ENCODE measurements at places on chromosomes 4 and X. TPM values are rescaled to one million over a fixed set of nuclear protein-coding genes. Genes with fewer than 3 reads are reported as not detected.

DNA sequence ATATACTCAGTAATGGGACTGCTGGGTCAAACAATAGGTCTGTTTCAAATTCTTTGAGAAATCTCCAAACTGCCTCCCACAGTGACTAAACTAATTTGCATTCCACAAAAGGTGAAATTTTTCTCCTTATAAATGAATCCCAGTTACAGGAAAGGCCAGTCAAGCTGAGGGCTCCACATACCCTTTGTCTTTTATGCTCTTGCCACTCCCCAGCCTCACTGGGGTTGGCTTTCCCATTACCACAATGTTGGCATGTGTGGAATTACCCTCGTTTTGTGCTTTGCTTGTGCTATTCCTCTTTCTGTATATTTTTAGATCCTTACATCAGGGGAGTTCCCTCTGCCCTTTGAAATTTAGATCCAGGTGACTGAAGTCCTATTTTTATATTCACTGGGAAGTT, 220.2 kb upstream of the LCORL start:
- no peak for ATAC-seq

- ATAC-seq = no peak
These were observed 51.1 kb downstream of the KLF3 start for GRCh38 chr4:38715050-38715449.

- ATAC-seq = no peak
These were observed 38.7 kb upstream of the FAT1 start for GRCh38 chr4:186762361-186762760.

SLC2A9 gene
- total RNA-seq = 0.23 TPM

DNA sequence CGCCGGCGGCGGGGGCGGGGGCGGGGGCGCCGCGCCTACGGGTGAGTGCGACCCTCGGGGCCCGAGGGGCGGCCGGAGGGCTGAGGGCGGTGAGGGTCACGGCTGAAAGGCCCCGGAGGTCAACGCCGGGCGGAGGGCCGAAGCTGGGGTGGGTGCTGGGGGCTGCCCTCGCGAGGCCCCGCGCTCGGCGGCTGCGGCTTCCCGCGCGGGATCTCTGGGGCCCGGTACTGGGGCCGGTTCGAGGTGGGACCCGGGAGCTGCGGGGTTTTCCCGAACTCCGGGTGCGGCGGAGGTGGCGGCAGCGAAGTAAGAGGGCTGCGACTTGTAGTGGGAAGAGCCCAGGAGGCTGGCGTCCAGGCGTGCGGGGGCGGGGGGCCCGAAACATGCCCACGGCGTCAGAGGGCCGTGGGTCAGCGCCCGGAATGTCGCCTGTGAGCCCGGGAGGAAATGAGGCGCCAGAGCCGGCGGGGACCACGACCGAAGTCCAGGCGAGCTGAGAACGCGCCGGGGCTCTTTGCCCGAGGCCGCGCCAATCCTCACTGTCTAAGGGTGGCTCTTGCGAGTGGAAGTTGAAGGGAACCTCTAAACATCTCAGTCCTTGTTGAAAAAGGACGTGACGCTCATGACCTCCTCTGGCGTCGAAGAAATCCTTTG, 407 bp downstream of the IL13RA1 start:
- ATAC-seq = peak; percentile 31

PAGE2 gene
- total RNA-seq = not detected

DNA sequence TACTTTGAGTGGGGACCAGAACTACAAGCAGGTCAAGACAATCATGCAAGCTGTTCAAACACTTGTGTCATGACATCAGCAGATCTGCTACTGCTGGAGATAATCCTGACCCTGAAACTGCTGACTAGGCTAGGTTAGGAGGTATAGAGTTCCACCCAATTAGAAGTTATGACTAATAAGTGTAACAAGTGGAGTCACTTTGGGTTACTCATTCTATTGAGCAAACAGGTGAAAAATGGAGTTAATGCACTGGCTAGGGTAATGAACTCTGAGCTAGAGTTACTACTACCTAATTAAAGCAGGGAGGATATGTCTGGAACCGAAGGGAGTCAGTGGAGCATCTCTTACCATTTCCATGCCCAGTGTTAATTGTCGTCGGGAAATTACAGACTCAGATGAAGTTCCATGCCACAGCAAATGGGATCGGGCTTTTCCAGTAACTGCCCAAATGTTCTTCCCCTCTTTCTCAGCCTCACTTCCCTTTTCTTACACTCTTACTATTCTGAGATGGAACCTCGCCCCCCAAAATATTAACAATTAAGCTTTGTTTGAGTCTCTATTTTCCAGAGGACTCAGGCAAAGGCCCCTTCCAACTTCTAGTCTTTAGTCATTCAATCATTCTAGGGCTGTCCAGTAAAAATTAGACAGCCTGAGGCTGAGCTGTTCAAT, 19.8 kb upstream of the MANBA start:
- ATAC-seq = peak; percentile 35

ETDA gene
- not detected for total RNA-seq

INTU gene
- total RNA-seq = 19.5 TPM

- ATAC-seq = no peak
These were observed 22.5 kb downstream of the NFXL1 start for GRCh38 chr4:47891928-47892327.

- ATAC-seq = no peak
These were observed 19.3 kb upstream of the DUSP9 start for GRCh38 chrX:153627675-153628111.

GRCh38 chr4:6359536-6360308, 90.1 kb downstream of the WFS1 start:
- ATAC-seq = no peak

- ATAC-seq = no peak
These were observed 167.0 kb upstream of the IL15 start for GRCh38 chr4:141469392-141469791.

- no peak for ATAC-seq
These were observed 131.8 kb downstream of the OR13H1 start for GRCh38 chrX:131675596-131676194.

IL9R gene
- total RNA-seq = 0.46 TPM

DUSP21 gene
- not detected for total RNA-seq

DNA sequence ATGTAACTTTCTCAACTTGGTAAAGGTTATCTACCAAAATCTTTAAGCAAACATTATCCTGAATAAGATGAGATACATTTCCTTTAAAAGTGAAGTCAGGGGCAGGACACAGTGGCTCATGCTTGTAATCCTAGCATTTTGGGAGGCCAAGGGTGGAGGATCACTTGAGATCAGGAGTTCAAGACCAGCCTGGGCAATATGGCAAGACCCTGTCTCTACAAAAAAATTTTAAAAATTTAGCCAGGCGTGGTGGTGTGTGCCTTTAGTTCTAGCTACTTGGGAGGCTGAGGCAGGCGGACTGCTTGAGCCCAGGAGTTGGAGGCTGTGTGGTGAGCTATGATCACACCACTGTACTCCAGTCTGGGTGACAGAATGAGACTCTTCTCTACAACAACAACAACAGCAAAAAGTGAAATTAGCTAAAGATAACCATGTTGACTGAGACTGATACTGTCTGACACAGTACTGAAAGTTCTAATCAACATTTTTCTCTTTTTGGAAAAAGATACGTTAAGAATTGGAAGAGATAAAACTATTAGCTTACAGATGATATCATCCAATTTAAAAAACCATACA, 4.9 kb downstream of the DCAF16 start:
- no peak for ATAC-seq

NUDT10 gene
- 24.2 TPM for total RNA-seq

GRCh38 chr4:84327526-84327925, 171.6 kb downstream of the NKX6-1 start:
- ATAC-seq = no peak

DNA sequence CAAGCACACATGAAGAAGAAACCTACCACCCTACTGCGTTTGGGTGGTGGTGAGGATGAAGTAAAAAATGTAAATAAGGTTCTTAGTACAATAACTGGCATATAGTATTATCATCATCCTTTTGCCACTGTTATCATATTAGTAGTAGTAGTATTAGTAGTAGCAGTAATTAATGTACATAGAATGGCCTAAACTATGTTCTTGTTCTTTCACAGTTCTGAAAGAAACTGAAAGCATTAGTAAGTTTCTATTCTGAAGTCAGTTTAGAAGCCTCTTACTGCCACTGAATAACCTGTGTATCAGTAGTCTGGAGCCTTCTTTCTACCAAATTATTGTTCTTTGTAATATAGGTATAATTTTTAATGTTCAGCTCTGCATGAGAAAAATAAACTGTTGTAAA, 21.0 kb downstream of the COL4A6 start:
- no peak for ATAC-seq

IL2 gene
- not detected for total RNA-seq

GLUD2 gene
- 0.62 TPM for total RNA-seq

GRCh38 chrX:24144528-24144927, 5.0 kb upstream of the ZFX start:
- no peak for ATAC-seq

DNA sequence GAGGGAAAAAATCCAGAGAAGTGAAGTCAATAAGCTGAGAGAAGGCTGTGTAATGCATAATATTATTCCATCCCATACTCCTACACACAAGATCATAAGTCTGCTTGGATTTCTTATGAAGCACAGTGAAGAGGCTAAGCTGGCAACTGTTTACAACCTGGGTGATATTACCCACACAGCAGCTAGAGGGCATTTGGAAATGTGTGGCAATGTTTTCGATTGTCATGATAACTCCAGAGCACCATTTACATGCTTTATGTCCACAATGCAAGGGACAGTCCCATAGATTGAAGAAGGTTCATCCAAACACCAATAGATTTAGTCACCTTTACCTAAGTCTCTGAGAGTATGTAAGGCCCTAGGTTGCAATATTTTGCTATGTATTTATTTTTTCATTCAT, 412.2 kb downstream of the PPP3CA start:
- ATAC-seq = no peak

MAGEB17 gene
- 0.32 TPM for total RNA-seq

DNA sequence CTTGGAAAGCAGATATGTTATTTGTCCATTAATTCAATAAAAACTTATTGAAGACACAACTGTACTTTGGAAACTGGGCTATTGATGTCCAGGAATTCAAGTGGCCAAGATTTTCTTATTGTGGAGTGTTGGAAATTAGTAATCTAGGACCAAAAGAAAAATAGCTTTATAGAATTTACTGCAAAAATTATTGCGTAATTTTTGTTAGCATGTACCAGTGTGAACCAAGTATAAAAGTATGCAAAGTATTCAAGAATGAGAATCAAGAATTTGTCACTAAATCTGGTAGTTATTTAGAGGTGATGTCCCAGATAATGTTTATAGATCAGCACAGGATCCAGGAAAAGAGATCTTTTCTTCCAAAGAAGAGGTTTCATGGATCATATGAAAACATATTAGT, 468.9 kb upstream of the CTSO start:
- no peak for ATAC-seq

ARHGAP4 gene
- 21.7 TPM for total RNA-seq

TIGD4 gene
- 5.4 TPM for total RNA-seq

UCHL1 gene
- total RNA-seq = 38.5 TPM

DNA sequence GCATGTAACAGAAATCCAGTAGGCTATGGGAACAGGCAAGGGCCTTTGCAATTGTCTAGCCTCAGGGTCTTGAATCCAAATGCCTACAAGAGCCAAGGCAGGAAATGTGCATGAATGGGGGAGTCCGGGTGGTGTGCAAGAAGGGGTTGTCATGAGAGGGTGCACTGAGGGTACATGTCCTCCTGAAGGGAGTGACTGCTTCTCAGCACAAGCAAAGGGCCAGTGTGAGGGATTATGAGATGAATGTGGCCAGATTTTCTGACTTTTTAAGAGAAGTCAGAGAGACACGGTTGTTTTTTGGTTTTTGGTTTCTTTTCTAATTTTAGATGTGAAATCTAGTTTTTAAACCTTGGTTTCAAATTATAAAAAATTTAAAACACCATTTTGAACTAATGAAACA, 76.5 kb upstream of the LSM6 start:
- no peak for ATAC-seq

- ATAC-seq = no peak
These were observed 1618.0 kb upstream of the PCDH10 start for GRCh38 chr4:131531087-131531486.

GIMD1 gene
- total RNA-seq = 0.20 TPM

DNA sequence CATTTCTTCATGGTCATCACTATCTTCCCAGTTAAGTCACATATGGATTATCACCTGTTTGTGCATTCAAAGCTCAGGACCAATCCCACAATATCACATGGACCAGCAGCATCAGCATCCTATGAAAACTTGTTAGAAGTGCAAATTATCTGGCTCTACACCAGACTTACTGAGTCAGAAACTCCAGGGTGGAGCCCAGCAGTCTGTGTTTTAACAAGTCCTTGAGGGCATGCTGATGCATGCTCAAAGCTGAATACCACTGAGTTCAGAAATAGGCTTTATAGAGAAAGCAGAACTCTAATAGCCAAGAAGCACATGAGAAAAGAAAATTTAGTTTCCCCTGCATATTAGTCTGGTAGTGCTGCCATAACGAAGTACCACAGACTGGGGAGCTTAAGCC, 62.4 kb upstream of the GABRQ start:
- peak; percentile 99 for ATAC-seq

DNA sequence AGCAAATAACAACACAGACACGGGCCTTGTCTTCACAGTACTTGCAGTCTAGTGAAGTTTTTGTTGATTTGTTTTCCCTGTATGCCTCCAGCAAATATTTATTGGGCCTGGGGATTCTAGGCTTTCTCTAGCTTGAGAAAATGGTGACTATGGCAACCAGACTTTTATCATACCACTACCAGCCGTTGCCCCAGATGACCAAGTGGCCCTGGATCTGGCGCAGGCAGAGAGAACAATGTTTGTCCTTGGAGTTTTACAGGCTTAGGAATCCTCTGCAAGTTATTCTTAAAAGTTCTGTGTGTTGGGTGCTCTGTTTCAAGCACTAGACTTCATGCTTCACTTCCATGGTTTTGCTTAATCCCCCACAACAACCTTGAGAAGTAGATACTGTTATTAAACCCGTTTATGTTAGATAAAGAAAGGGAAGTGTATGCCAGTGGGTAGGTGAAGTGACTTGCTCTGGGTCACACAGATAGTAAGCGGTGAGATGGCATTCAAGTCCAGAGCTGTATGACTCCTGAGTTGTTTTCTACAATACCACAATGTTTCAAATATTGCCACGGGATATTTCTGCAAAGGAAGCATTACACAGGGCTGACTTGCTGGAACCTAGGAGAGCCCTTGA, 94.6 kb downstream of the AKAP4 start:
- ATAC-seq = no peak

DNA sequence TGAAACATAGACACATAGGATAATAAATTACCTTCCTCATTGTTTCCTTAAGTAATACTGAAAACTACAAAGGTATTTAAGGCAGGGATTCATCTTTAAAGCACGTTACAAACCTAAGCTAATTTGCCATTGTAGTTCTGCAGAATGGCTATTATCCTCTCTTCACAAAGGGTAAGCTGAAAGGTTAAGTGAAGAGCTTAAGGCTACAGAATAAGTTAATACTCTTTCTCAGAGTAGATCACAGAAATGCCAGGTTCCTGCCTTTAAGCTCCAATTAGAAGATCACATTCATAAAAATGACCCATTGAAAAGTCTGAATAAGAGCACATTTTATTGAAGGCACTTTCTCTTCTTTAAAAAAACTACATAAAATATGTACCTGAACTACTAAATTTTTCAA, 42.1 kb upstream of the PRDM5 start:
- ATAC-seq = no peak

KLB gene
- total RNA-seq = 0.54 TPM

GUCY1A1 gene
- 17.9 TPM for total RNA-seq

TCEAL2 gene
- total RNA-seq = 0.68 TPM

PCDH10 gene
- 18.1 TPM for total RNA-seq
